Stimulated activated CD4-positive, alpha-beta T cell treated with anti-CD3 and anti-CD28 coated beads, TNF-alpha, amount 100 ng/mL, for 24 hours (primary cell): ENCODE measurements at places on chromosomes 1 and 21.

DNA sequence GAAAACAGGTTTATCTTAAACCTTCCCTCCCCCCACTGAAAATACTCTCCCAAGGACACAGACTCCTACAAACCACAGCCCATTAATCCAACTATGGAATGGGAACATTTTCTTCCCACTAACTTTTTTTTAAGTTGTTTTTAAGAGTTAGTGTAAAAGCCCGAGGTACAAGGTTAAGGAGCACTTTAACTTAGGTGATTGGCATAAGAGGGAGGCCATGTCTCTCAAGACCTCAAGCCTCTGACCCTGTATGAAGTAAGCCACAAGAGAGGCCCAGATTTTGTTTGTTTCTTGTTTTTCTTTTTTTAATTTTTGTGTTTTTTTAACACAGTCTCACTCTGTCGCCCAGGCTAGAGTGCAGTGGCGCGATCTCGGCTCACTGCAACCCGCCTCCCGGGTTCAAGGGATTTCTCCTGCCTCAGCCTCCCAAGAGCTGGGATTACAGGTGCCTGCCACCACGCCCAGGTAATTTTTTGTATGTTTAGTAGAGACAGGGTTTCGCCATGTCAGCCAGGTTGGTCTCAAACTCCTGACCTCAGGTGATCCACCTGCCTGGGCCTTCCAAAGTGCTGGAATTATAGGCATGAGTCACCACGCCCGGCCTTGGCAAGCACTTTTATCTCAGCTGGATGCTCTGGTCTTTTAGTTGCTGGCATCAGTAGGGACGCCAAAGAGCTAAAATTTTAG lies 14.4 kb downstream of the ARMH1 start:
- no peak for DNase-seq

GRCh38 chr1:238953448-238954010 lies 432.8 kb upstream of the CHRM3 start:
- no peak for DNase-seq

GRCh38 chr1:2107586-2108212 lies 57.5 kb downstream of the PRKCZ start:
- no peak for DNase-seq

- DNase-seq, result no peak
These were observed 20.7 kb upstream of the TRIM45 start for GRCh38 chr1:117142200-117142599.

GRCh38 chr1:203272633-203273205 lies 32.6 kb upstream of the BTG2 start:
- DNase-seq, result no peak

GRCh38 chr1:30648408-30649000 lies 74.9 kb downstream of the MATN1 start:
- no peak for DNase-seq

- DNase-seq, result no peak
These were observed 33.2 kb downstream of the KCNK1 start for GRCh38 chr1:233647073-233647472.

DNA sequence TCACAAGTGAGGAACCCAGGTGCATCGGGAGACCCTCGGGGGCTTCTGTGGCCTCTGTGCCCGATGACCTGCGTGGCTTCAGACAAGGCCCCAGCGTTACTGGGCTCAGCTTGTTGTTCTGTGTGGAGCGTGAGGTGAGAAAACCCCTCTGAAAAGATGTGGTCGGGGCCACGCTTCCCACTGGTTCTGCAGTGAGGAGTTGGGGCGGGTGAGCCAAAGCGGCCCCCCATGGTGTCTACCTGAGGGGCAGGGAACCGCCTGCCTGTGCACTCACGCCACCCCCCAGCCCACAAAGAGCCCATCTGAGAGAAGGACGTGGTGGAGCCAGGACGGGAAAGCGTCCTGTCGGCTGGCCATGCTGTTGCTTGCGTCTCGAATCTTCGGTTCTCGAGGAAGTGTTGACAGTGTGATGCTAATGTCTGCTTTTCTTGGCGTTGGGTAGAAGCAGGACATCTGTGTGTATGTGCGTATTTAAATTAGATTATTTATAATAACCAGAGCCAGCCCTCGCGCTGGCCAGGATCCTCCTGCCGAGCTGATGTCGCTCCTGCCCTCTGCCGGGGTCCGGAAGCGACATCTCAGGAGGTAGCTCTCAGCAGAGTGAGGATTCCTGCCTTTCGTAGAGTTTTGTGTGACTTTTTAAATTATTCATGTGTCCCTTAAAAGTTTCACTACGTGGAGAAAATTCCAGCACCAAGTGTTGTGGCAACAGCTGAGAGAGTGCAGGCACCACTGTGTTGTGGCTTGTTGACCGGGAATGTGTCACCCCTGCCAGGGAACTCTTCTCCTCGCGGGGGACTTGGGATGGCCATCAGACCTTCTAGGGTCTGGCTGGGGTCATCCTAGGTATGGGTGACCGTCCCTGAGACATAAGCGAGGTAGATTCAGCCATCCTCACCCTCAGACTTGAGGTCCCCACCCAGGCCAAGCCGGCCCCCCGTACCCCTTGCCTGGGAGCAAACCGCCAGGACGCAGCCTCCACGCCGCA lies 15.3 kb downstream of the TMEM201 start:
- no peak for DNase-seq

DNA sequence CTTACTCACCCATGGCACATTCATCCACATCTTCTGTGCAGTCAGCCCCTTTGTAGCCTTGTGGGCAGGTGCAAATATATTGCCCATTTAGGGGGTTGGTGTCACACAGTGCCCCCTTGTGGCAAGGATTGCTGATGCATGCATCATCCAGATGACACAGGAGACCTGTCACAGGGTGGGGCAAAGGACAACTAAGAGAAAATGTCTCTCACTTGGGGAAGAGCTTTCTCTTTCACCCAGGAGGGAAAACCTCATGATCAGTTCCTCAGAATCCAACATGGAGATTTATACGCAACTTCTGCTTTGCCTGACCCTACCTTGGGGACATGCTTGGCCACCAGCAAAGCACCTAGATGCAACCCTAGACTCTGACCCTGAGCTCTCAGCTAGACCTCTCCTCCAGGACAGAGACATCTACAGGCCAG lies 71.8 kb upstream of the ADAM30 start:
- peak; percentile 66 for DNase-seq

DNA sequence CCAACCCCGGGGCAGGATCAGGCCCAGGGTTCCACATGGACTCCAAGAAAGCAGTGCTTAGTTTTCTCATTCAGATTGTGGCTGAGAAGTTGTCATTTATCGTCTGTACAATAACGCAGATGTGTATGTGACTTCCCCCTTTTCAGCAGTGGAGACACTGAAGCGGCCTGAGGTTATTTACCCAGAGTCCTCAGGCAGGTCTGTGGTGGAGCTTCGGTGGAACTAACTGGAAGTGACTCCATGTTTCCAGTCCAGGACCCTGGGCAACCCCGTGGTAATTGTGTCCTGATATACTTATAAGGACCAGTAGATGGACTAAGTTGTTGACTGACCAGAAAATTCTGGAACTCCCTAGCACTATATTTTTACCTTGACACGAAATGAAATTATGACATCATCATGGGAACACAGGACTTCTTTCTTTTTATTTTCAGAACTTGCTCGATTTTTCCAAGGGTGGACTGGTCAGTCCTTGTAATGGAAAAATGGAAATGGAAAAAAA lies 1.0 kb upstream of the IER5 start:
- DNase-seq, result no peak

- DNase-seq, result no peak
These were observed 70.7 kb downstream of the ABCA4 start for GRCh38 chr1:94050254-94050653.

GRCh38 chr1:17437580-17438317 lies 1.7 kb downstream of the RCC2 start:
- peak; percentile 20 for DNase-seq

DNA sequence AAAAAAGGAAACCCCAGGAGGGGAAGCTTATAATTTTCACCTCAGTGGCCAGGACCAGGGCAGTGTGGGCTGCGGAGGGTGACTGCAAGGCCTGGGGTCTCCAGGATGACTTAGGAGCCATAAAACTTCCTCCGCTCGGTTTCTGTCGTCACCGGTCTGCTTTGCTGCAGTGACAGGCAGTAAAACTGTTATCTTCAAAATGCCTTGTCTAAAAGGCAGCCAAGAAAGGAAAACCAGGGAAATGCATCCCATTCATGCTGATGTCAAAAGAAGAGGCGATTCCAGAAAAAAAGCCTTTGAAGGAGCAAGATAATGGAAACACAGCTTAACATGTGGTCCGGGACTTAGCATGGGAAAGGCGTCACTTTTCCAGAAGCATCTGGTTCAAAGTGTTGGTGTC lies 42.0 kb downstream of the COL6A1 start:
- DNase-seq, result no peak

DNA sequence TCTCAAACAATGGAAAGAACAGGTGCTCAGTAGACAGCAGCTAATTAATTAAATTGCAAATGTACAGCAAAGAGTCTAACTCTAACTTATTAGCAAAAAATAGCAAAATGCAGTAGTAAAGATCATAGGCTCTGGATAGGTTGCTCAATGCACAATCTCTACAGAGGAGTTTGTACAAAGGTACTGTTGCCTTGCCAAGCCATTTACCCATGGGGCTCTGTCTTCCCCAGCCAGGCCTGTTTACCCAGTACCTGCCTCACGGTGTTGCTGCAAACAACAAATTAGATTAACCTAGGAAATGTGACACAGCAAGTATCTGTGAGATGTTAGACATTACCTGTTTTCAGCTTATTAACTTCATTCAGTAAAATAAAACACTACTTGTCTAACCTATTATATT lies 222.0 kb downstream of the DENND1B start:
- DNase-seq, result no peak

DNA sequence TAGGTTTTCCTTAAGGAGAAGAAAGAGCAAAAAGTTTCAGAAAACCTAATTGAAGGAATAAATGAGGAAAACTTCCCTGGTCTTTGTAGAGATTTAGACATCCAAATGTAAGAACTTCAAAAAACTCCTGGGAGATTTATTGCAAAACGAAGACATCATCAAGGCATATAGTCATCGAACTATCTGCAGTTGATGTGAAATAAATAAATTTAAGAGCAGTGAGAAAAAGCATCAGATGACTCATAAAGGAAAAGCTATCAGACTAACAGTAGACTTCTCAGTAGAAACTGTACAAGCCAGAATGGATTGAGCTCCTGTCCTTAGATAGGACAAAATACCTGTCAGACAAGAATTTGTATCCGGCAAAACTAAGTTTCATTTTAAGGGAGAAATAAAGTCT lies 569.4 kb upstream of the ADAMTS5 start:
- DNase-seq, result no peak

GRCh38 chr1:203148127-203148526 lies 20.6 kb downstream of the ADORA1 start:
- no peak for DNase-seq

GRCh38 chr1:30446508-30446907 lies 276.9 kb downstream of the MATN1 start:
- DNase-seq, result no peak

GRCh38 chr1:48555271-48555670 lies 83.3 kb upstream of the SPATA6 start:
- DNase-seq, result no peak

- DNase-seq, result no peak
These were observed 73.7 kb downstream of the PDE4B start for GRCh38 chr1:65866439-65866838.

GRCh38 chr1:28266920-28267322 lies 7.6 kb downstream of the SESN2 start:
- no peak for DNase-seq

- DNase-seq, result no peak
These were observed 11.9 kb upstream of the ZBTB21 start for GRCh38 chr21:42022091-42022430.

DNA sequence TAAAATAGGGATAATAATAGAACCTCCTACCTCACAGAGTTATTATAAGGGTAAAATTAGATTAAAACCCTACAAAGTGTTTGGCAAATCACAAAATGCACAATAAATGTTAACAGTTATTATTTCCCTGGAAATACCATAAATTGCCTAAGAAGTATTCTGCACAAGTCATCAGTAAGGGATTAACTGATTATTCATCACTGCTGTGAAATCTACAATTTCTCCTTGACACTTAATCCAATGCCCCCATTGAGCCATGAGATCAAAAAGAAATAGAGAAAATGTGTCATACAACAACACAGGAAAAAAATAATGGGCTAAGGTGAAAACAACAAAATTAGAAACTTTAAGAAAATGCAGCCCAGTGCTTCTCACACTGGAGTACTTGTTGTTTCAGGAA lies 6.7 kb upstream of the SEC16B start:
- no peak for DNase-seq

- no peak for DNase-seq
These were observed 131.2 kb upstream of the UBE2U start for GRCh38 chr1:64072089-64072793.

DNA sequence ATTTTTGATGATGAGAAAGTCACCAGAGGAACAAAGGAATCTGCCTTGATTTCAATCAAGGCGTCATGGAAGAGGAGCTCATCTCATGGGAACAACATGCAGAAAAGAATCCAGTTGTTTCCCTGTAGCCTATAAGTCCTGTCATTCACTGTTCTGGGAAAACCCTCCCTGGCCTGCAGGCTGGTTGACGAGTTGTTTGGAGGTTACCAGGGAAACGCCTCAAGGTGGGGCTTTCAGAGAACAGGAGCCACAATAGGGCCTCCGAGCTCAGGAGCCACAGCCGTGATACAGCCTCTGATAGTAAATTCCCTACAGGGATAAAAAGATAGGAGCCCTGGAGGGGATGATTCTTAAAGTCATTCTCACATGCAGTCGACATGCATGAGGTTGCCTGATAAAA lies 135.2 kb downstream of the PSMG1 start:
- DNase-seq, result no peak

- DNase-seq, result no peak
These were observed 39.6 kb downstream of the GREM2 start for GRCh38 chr1:240572328-240572727.

DNA sequence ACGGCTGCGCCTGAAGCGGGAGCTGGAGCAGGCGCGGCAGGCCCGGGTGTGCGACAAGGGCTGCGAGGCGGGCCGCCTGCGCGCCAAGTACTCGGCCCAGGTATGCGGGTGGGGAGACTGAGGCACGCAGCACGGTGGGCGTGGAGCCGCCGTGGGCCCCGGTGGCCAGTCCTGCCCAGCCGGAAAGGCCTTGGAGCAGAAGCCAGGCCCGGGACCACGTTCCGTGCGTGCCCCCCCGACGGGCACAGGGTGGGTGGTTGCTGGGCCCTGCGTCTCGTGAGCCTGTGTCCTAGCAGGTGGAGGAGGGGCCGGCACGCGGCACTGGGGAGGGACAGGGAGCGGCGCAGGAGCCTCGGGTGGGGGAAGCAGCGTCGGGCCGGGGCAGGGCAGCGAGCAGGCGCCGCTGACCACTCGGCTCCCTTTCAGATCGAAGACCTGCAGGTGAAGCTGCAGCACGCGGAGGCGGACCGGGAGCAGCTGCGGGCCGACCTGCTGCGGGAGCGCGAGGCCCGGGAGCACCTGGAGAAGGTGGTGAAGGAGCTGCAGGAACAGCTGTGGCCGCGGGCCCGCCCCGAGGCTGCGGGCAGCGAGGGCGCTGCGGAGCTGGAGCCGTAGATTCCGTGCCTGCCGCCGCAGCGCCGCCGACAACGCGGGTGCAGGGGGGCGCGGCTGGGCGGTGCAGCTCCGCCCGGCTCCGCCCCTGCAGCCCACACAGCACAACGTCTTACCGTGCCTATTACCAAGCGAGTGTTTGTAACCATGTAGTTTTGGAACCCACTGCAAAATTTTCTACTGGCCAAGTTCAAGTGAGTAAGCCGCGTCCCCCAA lies 78.2 kb downstream of the SKI start:
- no peak for DNase-seq
